ENCODE measurements at places on chromosomes 2 and 18.

GRCh38 chr2:150097901-150098531 lies 389.5 kb downstream of the RND3 start:
- peak; percentile 53 for DNase-seq

- no peak for DNase-seq
These were observed 63.9 kb upstream of the TTC39C start for GRCh38 chr18:23950644-23951043.

DNA sequence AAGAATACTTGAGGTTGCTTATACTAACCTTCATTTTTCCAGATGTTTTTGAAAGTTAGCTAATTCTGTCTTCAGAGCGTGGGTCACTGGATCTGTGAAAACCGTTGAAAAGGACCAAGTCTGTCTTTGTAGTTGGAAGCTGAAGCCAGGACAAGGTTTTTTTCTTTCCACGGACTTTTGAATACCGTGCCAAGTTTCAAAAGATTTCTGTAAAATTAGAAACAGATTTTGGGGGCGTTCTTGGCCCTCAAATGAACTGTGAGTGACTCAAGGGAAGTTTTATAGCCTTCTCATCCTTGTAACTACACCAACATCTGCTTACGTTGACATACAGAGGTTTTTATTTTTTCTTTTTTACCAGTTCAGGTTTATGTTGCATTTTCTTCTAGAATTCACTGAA lies at the start of gene FAP:
Gene FAP, minus strand, starts transcription at position 152 of the 400 bp plus-strand sequence. Its CDS starts 118 bp downstream, at position 34.
- DNase-seq, result peak; percentile 44

DNA sequence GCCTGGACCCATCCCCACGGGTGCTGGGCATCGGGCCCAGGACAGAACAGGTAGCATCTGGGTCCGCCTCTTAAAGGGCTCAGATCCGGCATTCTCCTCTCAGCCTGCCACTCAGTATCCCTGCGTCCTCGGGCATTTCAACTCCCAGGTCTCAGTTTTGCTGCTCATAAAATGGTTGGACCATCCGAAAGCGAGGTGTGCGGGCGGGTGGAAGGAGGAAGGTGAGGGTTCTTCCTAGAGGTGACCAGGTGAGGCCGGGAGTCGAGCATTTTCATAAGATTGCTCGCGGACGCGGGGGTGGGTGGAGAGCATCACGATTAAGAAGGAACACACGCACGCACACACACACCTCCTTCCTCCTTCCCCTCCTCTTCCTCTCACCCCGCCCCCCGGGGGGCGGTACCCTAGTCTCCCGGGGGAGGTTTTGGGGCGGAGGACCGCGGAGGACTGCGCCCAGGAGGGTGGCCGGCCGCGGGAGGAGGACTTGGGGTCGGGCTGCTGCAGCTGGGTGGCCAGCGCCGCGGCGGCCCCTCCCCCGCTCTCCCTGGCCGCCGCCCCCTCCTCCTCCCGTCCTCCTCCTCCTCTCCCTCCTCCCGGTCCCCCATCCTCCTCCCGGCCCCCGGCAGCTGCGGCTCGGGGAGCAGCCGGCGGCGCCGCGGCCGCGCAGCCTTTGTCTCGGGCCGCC lies 97.9 kb upstream of the GPR45 start:
- peak; percentile 41 for DNase-seq
